Activated CD8-positive, alpha-beta T cell treated with anti-CD3 and anti-CD28 coated beads, Interleukin-2, amount 10 ng/mL, durations not matched to agents 7 days and 5 days (primary cell): ENCODE measurements at places on chromosomes 6 and 20.

DNA sequence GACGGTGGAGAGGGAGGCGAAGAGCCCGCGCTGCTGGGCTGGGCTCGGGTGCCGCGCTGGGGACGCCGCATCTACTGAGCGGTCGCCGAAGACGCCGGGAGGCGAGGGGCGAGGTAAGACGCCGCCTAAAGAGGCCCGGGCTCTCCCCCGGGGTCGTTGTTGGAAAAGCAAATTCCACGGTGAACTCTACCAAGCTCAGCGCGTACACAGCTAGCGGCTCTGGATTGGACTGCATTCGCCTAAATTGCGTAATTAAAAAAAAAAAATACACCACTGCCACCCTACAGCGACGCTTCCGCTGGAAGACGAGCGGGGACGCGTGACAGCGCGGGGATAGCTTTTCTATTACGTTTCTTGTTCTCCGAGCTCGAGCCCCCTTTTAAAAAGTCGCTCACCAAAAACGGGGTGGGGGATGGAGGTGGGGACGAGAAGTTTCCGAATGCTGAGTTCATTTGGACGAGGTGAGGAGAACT lies 92.0 kb upstream of the PRDM1 start:
- DNase-seq, result peak; percentile 66

DNA sequence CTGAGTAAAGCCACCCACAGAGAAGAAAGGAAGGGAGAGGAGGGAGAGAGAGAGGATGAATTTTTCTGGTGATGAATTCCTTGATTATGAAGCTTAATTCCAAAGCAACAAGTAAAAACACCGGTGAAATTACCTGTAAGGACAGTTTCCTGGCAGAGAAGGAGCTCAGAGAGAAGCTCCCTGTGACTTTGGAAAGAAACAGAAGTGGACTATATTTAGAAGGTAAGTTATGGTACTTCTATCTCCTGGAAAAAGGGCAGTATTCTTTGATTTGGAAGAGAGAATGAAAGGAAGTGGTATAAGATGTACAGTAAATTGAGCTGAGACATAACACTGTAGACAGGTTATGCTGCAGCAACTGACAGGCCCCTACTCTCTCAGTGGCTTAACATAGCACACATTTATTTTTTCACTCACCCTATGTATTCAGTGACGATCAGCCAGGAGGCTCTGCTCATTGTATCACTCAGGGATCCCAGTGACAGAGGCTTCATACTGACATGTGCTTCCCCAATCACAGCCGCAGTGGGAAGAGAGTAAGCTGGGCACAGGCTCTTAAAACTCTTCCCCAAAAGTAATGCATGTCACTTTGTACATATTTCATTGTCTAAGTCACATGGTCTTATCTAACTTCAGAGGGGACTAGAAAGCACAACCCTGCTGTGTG lies 349.5 kb downstream of the BTBD9 start:
- no peak for DNase-seq

DNA sequence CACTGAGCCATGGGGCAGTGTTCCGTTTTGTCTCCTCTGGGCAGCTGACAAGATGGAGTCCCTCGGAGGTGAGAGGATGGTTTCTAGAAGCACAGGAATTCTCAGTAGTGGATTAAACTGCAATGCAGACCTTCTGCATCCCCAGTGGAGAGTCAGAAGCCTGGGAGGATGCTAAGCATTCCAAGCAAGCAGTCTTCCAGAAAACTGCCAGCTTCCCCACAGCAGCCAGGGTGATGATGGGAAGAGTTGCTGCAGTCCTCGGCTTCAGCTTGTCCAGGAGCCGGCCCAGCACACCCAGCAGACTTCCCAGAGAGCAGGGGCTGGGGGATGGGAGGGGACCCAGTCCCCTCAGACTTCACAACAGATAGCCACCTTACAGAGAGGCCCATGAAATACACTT lies 163.6 kb downstream of the LY86 start:
- DNase-seq, result no peak

GRCh38 chr6:163876391-163876790 lies 461.9 kb downstream of the QKI start:
- DNase-seq, result no peak

DNA sequence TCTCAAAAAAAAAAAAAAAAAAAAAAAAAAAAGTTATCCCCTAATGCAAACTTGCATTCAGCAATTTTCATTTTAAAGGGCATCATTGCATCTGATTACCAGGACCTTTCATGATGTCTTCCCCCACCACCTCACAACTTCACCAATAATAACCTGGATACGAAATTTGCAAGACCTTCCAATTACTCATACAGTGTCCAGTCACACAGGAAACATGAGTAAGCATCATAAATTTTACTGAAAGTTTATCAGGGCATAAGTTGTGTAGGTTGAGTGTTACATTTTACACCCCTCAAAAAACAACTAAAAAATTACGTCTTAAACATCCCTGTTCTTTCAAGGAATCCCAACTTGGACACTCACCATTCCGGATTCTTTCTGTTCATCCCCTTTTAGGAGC lies 79.1 kb upstream of the ANKEF1 start:
- no peak for DNase-seq

DNA sequence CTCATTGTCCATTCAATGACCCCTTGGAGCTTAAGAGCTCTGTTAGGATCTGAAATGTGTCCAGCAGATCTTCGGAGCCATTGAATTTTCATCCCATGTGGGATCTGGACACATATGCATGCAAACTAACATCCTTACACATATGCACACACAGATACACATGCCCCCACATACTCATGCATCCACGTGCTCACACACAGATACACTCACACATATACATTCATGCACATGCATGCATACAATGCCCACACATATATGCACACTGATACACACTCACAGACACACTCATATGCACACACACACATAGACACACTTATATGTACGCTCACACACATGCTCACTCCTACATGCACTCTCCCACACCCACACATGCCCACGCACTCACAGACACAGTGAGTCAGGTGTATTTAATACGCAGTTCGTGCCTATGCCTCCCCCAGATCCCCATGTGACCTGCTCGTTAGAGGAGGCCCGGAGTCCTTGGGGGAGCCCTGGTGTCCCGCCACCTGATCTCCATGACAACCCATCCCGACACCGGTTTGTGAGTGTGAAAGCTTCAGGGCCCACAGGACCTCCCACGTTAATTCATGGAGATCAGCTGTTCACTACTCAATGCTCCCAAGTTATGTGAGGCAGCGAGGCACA lies 121.9 kb upstream of the SULF2 start:
- no peak for DNase-seq

GRCh38 chr20:51384875-51385274 lies 157.6 kb downstream of the NFATC2 start:
- no peak for DNase-seq

- DNase-seq, result no peak
These were observed 19.3 kb downstream of the JARID2 start for GRCh38 chr6:15264902-15265761.

DNA sequence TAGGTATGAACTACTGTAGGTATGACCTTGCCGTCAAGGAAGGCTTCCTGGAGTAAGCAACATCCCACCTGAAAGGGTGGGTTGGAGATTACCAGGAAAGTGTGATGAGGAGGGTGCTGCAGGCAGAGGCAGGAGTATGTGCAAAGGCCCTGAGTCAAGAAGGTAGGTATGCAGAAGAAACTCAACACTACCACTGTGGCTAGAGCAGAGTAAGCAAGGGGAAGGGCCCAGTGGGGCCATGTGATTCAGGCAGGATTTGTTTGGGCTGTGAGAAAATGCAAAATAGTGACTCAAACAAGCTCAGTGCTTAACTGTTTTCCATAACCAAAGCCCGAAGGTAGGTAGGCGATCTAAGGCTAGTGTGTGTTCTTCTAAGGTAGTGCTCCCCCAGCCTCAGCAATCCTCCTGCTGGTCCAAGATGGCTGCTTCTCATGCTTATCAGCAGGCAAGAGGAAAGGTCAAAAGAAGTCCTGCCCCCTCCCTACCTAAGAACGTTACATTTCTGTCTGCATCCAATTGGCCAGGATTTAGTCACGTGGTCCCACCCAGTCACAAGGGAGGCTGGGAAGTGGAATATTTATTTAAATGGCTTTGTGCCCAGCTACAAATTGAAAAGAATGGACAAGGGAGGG lies 36.2 kb upstream of the HMGA1 start:
- no peak for DNase-seq

GRCh38 chr20:35878113-35878625 lies 76.1 kb downstream of the SCAND1 start:
- DNase-seq, result no peak

- no peak for DNase-seq
These were observed 309.7 kb downstream of the ALDH8A1 start for GRCh38 chr6:134640229-134640628.

DNA sequence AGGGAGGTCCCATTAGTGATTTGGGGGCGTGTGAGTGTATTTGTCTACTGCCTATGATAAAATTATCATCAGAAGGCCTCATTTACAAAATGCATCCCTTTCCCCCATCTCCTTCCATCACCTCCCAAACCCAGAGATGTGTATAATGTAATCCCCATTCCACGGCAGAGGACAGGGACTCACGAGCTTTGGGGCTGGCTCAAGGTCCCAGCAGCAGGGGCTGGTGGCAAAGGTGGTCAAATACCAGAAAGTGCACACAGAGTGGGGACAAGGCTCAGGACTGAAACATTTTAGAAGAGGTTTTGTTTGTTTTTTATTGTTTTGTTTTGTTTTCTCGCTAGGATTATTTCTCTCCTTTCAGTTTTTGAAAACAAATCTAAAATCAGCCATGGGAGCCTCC lies 68.5 kb upstream of the TOP1 start:
- DNase-seq, result peak; percentile 1

DNA sequence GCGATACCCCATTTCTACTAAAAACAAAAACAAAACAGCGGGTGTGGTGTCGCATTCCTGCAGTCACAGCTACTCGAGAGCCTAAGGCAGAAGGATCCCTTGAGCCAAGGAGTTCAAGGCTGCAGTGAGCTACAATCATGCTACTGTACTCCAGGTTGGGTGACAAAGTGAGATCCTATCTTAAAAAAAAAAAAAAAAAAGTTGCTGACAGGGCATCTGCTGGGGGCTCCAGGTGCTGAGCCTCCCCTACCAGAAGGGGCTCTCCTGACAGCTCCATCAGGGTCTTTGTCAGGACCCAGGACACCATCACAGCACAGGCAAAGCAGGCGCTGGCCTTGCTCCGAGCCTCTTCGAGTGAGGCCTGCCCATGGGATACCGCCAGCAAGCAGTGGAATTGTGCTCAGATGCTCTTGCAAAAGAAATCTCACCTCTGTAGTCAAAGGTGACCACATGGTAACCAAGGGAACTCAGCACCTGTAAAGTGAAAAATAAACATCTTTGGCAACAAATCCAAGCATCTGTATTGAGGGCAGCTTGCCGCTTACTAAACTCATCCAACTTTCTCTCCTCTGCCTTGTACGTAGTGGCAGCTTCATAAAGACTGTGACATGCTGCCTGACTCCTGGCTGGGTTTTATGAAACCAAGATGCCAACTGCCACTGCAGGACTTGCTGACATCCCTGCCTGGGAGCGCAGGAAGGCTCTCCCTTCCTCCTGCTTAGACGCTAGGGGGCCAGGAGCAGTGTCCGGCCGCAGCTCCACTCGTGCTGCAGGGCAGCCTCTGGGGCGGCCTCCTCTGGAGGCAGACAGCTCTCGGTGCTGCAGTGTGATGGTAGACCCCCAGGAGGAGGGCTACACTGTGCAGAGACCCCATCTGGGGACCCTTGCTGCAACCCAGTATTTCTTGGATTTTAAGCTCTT lies 66.9 kb downstream of the PYGB start:
- no peak for DNase-seq

DNA sequence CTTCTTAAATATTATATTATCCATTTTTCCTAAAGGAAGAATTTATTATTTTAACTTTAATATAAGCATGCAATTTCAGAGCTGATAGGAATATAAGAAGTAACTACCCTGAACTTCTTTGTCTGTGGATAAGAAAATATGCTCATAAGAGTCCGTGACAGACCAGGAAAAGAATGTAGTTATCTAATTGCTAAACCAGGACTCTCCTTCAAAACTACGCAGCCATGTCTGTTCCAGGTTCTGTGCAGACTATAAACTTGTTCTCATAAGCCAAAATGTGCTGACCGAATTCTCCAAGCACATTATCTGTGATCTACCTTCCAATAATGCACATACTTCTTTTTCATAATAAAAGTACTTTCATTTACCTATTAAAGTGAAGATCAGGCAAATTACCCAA lies 116.5 kb downstream of the TRDN start:
- DNase-seq, result no peak

GRCh38 chr20:33386673-33387072 lies 14.6 kb downstream of the CDK5RAP1 start:
- no peak for DNase-seq

- DNase-seq, result no peak
These were observed 1.0 kb downstream of the KHDC3L start for GRCh38 chr6:73363537-73363875.

GRCh38 chr20:34626992-34627391 lies 49.9 kb downstream of the PIGU start:
- no peak for DNase-seq

GRCh38 chr6:70474751-70475150 lies 61.4 kb downstream of the FAM135A start:
- no peak for DNase-seq

DNA sequence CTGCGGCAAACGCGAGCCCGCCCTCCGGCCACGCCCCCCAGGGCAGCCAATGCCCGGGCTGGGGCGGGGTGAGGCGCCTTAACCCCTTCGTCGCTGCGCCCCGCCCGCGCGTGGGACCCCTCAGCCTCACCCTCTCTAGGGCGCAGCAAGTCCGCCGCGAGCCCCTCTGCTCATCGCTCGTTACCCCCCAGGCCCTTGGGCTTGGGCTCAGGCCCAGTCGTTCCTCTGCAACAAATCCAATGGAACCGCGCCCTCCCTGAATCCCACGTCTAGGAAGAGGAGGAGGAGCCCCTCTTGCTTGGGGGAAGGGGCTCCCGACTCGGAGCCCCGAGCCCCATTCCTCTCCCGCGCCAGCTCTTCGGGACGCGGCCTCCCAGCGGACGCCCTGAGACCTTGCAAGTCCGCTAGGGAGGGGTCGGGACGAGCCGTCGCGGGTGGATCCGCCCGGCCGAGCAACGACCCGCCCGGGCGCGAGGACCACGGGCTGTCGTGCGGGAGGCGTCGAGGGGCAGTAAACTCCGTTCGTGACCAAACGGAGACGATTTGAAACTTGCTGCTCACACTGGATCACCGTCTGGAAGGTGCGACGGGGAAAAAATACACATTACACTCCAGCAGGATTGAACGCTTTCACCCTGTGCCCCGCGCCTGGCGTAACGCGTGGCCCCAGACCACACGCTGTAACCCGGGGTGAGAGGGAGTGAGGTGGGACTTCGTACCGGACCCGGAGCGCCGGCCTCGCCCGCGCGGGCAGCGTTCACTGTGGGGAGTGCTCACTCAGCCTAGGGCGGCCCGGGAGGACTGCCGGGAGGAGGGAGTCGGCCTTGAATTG lies 477 bp upstream of the LZTS3 start:
- DNase-seq, result peak; percentile 91
